ENCODE measurements at places on chromosomes 5 and 9.

DNA sequence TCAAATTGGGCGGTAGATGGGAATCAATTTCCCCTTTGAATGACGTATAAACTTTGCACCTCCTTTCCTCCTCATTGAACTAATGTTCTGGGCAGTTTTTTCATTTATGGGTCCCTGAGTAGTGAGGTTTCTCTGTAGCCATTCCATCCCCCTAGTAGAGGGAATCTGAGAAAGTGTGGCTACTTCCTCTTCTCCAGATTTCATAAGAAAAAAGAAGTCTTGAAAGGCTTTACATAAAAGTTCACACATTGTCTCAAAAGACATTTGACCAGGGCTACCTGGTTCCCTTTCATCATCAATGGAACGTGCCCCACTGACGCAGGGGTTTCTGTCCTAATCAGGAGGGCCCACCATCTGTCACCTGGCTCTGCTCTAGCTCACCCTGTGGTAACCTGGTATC is 57.3 kb downstream of the CTSL start:
- DNase-seq: no peak

- DNase-seq: no peak
These were observed 190.4 kb downstream of the TARS1 start for GRCh38 chr5:33631139-33631538.

- no peak for DNase-seq
These were observed 385.0 kb downstream of the EFNA5 start for GRCh38 chr5:107285772-107286171.

- DNase-seq: no peak
These were observed 173.1 kb downstream of the CACNA1B start for GRCh38 chr9:138050472-138051330.

GRCh38 chr5:157959370-157959769 is 100.4 kb upstream of the CLINT1 start:
- DNase-seq: no peak

DNA sequence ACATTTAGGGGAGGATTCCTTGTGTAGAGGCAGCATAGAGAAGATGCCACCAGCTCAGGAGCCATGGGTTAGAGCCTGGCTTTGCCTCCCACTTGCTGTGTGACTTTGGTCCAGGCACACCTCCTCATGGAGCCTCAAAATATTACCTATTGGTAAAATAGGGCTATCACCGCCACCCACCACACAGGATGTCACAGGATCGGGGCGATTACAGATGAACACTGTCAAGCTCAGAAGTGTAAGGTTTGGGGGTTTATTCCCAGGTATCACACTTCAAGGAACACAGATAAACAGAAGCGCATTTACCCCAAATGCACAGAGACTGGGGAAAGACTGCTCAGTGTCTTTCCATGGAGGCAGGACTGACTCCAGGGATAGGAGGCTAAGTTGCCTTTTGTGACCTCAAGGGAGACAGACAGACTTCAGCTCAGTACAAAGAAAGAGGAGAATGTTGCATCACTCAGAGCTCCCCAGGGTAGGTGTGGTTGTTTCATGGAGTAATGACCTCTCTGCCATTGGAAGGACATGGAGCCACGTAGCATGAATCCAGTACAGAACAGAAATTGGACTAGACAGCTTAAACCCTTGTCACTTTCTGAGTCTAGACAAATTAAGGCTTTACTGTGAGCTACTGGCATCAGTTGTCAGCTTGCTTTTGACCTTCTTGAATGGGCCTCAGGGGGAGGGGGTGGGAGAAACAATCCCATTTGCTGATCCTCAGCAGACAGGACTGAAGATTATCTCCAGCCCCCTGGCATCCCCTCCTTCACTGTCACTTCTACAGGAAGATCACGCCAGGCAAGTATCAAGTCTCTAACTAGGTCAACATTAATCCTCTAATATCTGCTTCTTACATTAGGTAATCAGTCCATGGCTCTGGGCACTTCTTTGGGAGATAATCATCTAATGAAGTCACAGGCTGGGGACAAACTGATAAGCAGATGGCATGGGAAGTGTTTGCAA is 6.5 kb downstream of the TRAF1 start:
- DNase-seq: no peak
